ENCODE measurements at places on chromosomes 11 and 22. TPM values are rescaled to one million over a fixed set of nuclear protein-coding genes. Genes with fewer than 3 reads are reported as not detected.

The SFI1 gene
- total RNA-seq = 19.8 TPM

The CAPN1 gene
- total RNA-seq = 239 TPM

- no peak for DNase-seq
Observed at GRCh38 chr11:65648997-65649493, 11.1 kb downstream of the SIPA1 start.

- no peak for DNase-seq
Observed at GRCh38 chr11:122138744-122139594, 23.0 kb upstream of the BLID start.

GRCh38 chr11:28488336-28488735 is 380.1 kb downstream of the METTL15 start:
- DNase-seq = no peak

GRCh38 chr22:47376322-47376700 is 613.9 kb downstream of the TBC1D22A start:
- no peak for DNase-seq

- no peak for DNase-seq
Observed at GRCh38 chr22:27329131-27329850, 472.3 kb downstream of the MN1 start.

- DNase-seq = no peak
Observed at GRCh38 chr11:71964641-71965040, 34.1 kb upstream of the IL18BP start.

- DNase-seq = no peak
Observed at GRCh38 chr11:88398372-88398771, 60.8 kb upstream of the CTSC start.

- no peak for DNase-seq
Observed at GRCh38 chr11:125214601-125215565, 50.3 kb downstream of the PKNOX2 start.

All from glomerular endothelial cell (primary cell).